Activated naive CD4-positive, alpha-beta T cell treated with anti-CD3 and anti-CD28 coated beads, Interleukin-2, amount 50 U/mL, for 72 hours (primary cell): ENCODE measurements at places on chromosomes 3 and 15.

- no peak for DNase-seq
These were observed 10.2 kb upstream of the GATA2 start for GRCh38 chr3:128503164-128503651.

GRCh38 chr3:16089521-16089920, 85.0 kb upstream of the GALNT15 start:
- no peak for DNase-seq

DNA sequence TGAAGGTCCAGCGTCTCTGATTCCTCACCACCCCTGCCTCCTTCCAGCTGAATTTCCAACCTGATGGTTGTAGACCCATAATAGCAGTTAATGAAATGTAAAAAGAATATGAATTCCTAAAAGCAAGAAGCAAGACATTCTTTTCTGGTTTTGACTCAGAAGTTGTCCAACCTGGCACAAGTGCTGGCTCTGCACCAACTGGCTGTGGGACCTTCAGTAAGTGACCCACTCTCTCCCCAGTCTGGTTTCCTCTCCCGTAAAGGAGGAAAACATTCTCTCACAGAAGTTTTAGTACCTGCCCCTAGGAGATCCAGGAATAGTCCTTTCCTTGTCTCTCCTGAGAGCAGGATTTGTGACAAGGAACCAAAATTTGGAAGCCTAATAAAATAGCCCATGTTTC, 236.9 kb upstream of the TRIM42 start:
- DNase-seq, result no peak

DNA sequence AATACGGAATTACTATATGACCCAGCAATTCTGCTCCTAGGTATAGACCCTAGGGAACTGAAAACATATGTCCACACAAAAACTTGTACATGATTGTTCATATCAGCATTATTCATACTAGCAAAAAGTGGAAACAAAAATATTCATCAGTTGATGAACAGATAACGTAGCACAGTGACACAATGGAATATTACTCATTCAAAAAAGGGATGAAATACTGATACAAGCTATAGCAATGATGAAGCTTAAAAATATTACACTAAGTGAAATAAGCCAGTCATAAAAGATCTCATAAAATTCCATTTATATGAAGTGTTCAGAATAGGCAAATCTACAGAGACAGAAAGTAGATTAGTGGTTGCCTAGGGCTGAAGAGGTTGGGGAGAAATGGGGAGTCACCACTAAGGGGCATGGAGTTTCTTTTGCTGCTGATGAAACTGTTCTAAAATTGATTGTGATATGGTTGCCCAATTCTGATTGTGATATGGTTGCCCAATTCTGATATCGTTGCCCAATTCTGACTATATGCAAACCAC, 10.5 kb downstream of the C15orf61 start:
- DNase-seq, result no peak

DNA sequence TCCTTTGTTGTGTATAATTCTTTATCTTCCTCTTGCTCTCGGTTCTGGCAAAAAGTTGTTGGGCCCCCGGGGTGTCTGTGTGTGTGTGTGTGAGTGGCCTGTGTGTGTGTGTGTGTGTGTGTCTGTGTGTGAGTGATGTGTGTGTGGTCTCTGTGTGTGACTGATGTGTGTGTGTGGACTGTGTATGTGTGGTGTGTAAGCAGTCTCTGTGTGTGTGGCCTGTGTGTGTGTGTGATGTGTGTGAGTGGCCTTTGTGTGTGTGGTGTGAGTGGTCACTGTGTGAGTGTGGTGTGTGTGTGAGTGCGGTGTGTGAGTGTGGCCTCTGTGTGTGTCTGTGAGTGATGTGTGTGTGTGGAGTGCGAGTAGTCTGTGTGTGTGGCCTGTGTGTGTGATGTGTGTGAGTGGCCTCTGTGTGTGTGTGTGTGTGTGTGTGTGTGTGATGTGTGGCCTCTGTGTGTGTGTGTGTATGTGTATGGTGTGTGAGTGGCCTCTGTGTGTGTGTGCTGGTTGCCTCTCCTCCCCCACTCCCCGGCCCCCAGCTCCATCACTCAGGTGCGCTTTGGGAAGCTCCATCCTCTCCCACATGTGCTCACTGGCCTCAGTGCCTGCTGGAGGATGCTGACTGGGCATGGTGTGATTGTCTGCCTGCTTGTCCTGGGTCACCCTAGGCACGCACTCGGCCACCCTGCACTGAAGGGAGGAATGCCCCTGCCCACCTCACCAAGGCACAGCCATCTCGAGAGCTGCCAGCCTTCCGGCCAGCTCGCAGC, 8.8 kb downstream of the LINGO1 start:
- DNase-seq, result no peak

- no peak for DNase-seq
These were observed 32.4 kb upstream of the SLC6A6 start for GRCh38 chr3:14369675-14370669.

GRCh38 chr3:14920536-14920935, 26.8 kb upstream of the NR2C2 start:
- DNase-seq, result no peak

GRCh38 chr15:55649058-55649423, 60.9 kb upstream of the PYGO1 start:
- no peak for DNase-seq

- no peak for DNase-seq
These were observed 1037.9 kb downstream of the EPHA3 start for GRCh38 chr3:90145094-90145860.

GRCh38 chr3:124846189-124846588, 41.0 kb downstream of the ITGB5 start:
- DNase-seq, result no peak

- no peak for DNase-seq
These were observed 35.6 kb upstream of the FILIP1L start for GRCh38 chr3:100149713-100150415.

- no peak for DNase-seq
These were observed 44.4 kb downstream of the IL1RAP start for GRCh38 chr3:190558316-190558715.

DNA sequence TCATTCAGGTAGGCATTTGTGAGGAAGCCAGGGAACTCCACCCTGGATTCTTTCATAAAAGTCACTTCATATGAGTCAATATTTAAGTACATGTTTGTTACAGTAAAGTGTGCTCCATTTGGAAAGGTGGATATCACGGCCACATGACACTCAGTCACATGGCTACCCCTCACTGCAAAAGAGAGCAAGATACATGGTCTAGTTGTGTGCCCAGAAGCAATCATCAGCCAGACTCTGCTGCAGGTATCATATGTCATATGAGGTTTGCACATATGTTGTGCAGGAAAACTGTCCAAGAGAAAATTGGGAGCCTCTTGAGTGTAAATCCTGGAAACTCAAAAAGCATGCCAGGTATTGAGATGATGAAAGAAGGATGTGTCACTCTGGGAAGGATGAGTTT, 55.0 kb upstream of the NMNAT3 start:
- DNase-seq, result no peak

DNA sequence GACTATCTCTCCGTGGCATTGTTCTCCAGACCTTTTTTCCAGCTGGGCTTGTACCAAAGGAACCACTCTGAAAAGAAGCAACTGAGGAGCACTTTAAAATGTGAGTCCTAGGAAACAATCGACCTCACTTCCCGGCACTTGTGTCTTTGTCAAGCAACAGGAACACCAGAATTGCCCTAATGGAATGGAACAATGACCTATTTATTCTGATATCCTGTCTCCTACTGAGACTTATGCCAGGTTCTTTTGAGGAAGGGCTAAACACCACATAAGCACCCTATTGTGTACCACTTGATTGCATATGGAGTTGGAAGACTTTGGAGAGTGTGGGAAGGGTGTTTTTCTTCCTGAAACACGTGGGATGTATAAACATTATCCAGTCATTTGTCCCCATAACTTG, 56.8 kb upstream of the TGFBR2 start:
- no peak for DNase-seq

DNA sequence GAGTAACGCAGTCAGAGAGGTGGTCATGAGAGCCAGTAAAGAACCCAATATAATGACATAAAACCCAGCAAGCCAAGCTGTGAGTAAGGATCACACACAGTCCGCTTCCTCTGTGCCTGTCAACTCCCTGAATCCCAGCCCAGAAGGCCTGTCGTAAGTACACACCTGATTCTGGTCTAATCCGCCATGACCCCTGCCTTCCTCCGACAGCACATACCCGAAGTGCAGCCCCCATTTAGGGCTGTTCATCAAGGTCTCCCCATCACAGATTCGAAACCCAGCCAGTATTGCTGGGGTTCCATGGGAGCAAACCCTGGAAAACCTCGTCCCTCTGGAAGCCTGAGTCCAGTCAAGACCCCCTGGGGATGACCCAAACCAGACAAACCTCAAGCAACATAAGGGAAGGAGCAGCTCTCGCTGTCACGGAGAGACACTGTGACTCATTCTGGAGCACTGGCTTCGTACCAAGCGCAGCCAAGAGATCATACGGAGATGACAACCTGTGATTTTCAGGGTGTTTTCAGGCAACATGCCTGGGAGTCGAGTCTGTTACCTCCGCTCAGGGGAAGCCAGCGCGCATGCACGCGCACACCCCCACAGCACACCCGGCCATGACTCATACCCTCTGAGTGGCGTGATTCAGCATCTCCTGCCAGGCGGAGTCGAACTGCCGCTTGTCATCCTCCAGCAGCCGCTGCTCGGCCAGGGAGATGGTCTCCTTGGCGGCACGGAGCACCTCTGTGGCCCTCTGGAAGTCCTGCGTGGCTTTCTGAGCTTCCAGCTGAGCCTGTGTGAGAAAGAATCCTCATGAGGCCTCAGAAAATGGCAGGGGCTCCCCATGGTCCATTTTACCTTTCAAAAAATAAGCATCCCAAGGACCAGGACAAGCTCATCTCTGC, 63.0 kb downstream of the SH3BP5 start:
- peak; percentile 76 for DNase-seq

DNA sequence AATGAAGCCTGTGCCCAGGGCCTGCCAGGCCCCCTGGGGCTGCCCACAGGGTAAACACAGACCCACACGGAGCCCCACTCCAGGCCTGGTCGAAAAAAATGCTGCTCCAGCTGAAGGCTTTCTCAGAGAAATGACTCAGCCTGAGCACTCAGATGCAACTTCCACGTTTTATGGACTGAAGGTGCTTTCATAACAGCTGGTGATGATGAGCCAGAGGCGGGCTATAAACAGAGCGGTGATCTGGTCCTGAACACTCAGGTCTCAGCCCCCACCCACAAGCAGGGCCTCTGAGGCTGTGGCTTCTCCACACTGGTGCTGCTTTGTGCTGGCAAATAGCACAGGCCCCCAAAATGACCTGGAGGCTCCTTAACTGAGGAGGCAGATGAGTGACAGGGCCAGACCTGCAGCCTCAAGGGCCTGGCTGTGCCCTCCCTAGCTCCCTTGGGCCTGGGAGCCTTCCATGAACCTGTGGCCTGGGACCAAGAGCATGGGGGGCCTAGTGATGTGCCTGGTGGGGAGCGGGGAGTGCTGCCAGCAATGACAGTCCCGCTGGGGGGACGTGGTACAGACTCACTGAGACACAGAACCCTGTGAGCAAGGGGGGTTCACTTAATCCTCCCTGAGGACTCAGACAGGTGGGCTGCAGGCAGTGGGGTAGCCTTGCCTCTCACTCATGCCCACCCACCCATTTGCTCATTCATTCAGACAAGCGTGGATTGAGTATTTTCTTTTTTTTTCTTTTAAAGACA, 23.0 kb upstream of the FURIN start:
- peak; percentile 80 for DNase-seq

DNA sequence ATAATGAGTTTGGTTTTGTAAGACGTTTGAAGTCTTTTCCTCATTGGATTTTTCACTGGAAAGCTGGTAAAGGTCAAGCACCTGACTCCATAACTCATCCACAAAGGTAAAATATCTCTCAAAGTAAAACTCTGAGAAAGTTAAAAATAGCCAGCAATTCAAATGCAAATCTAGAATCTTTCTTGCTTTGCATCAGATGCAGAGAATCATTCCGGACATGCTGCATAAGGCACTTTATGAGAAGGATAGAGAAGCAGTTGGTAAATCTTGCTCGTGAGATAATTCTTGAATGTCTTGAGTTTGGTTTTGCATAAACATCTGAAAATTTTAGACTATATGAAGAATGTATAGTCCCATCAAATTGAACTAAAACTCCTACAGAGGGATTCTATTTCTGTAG, 9.1 kb downstream of the KCNMB2 start:
- DNase-seq, result no peak

- peak; percentile 60 for DNase-seq
These were observed 502 bp downstream of the DPH3 start for GRCh38 chr3:16264174-16264707.

DNA sequence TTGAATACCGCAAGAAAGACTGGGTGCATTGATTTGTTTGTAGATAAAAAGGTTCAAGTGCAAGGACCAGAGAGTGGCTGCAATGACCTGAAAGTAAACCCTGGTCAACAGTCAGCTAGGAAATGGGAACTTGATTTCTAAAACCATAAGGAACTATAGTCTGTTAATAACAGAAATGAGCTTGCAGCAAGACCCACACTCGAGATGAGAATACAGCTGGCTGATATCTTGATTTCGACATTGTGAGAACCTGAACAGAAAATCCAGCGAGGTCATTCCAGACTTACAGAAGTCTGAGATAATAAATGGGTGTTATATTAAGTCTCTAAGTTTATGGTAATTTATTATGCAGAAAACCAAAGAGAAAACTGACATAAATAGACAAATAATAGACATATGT, 177.3 kb downstream of the NFKBIZ start:
- DNase-seq, result no peak

GRCh38 chr3:75886971-75887526, 101.7 kb upstream of the ZNF717 start:
- DNase-seq, result no peak

DNA sequence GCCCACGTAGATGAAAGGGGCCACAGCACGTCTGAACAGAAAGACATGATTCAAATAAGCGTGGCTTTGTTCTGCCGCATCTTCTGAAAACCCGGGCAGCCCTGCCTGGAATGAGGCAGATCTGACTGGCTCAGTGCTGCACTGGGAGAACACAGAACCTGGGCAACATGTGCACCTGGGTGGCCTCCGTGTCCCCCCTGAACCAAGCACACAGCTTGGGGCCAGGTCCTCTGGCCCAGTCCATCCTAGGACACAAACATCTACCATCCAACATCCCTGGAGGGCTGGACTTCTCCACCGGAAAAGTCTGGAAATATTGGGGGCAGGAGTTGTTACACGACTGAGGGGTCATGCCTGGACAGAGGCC, 119.4 kb downstream of the ADAMTS17 start:
- no peak for DNase-seq

DNA sequence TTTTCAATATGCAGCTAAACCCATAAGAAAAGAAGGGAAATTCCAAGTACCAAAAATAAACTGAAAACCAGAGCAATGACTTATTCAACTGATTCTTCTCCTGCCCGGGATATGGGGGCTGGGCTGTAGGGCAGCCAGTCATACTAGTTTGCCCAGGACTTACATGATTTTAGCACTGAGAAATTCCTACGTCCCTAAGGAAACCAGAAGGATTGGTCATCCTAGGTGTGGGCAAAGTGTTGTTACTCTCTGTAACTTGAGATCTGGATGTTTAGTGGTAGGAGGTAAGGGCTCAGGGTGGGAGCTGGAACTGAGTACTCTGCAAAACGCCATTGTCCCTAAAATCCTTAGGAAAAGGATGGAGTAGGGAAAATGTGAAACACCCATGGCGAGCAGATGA, 1.2 kb upstream of the DAZL start:
- DNase-seq, result no peak

DNA sequence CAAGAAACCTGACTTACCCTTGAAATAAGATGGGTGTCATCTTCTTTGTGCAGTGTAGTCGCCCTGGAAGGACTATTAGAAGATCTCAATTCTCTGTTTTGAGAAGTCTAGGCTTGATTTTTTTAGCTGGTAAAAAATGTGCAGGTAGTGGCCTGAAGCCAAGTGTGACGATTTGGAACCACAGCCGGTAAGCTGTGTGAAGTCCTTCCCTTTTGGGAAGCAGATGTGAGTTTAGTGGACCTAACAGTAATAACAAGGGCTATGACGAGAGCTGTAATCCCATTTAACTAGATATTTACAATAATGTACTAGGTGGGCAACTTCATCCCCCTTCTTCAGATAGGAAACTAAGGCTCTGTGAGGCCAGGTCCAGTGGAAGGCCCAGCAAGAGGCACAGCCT, 81.7 kb upstream of the MYZAP start:
- no peak for DNase-seq
